Stimulated activated CD4-positive, alpha-beta T cell treated with anti-CD3 and anti-CD28 coated beads, Interleukin-15, amount 100 ng/mL, for 48 hours (primary cell): ENCODE measurements at places on chromosomes 12 and 14.

DNA sequence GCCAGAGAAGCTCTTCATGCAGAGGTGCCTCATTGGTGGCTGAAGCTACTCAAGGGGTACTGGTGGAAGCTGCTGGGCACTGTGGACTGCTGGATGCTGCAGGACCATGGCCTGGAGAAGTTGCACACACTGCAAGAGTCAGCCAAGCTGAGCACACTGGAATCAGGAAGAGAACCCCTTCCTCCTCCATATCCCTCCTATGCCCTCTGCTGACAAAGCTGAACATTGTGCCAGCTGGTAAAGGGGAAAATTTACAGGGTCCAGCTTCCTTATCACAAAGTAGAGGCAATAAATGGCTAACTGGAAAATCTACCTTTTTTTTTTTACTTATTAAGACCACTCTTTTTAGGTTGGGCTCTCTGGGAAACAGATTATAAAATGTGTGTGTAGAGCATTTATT lies 6.5 kb downstream of the CCDC175 start:
- no peak for DNase-seq

GRCh38 chr12:22759769-22760674 lies 135.1 kb downstream of the ETNK1 start:
- DNase-seq, result no peak

- DNase-seq, result no peak
Observed at GRCh38 chr12:75792687-75793086, 238.9 kb downstream of the PHLDA1 start.

GRCh38 chr12:116855744-116856470 lies 25.3 kb downstream of the HRK start:
- no peak for DNase-seq

- no peak for DNase-seq
Observed at GRCh38 chr14:29608861-29609260, 318.8 kb downstream of the PRKD1 start.

DNA sequence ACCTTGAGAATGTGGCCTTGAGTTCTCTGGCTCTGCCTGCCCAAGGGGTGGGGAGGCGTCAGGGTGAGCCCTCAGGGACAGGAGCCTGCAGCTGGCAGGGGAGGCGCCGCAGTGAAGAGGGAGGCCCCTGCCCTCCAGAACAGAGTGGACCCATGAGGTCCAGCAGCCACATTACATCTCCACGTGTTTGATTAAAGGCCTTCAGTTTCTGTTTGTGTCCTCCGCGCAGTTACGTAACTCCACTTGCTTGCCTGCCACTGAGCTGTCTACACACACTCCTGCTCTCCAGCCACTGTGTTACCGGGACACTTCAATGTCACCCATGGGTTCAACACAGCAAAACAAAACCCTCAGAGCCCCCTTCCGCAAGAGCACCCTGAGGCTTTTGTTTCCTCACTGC lies 70.4 kb downstream of the CHGA start:
- no peak for DNase-seq

DNA sequence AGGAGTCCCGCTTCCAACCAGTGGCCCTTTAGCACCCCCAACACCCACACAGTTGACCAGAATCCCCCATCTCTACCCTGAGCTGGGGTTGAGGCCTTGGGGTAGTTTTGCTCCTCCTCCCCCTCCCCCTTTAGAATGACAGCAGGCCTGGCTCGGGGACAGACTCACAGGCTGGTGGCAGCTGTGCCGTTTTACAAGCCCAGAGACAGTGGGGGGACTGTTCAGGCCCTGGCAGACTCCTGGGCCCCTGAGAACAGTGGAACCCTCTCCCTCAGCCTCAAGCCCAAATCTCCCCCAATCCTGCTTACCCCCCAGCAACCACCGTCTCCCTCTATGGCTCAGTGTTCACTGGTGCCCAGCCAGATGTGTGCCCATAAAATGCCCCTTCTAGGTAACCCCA lies 10.1 kb downstream of the TMEM119 start:
- DNase-seq, result no peak

DNA sequence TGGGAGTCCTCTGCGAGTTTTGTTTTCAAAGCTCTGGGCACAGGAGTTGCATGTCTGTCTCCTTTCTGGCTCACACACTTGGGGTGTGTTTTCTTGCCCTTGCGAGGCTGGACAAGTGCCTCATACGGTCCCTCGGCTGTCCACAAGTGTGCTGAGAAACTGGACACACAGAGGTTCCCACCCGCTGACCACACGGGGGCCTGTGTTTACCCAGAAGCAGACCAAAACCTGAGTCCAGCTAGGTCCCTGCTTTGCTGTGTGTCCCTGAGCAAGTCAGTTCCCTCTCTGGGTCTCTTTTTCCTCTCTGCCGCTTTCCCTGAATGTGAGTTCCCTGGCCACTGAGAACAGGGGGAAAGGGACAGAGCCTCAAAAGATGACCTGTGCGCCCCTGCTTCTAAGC lies 678 bp upstream of the OAS2 start:
- no peak for DNase-seq
